ENCODE measurements at places on chromosomes 1 and 21.

- peak; percentile 10 for DNase-seq
Measured at GRCh38 chr1:91036894-91037829, 15.3 kb upstream of the ZNF644 start.

DNA sequence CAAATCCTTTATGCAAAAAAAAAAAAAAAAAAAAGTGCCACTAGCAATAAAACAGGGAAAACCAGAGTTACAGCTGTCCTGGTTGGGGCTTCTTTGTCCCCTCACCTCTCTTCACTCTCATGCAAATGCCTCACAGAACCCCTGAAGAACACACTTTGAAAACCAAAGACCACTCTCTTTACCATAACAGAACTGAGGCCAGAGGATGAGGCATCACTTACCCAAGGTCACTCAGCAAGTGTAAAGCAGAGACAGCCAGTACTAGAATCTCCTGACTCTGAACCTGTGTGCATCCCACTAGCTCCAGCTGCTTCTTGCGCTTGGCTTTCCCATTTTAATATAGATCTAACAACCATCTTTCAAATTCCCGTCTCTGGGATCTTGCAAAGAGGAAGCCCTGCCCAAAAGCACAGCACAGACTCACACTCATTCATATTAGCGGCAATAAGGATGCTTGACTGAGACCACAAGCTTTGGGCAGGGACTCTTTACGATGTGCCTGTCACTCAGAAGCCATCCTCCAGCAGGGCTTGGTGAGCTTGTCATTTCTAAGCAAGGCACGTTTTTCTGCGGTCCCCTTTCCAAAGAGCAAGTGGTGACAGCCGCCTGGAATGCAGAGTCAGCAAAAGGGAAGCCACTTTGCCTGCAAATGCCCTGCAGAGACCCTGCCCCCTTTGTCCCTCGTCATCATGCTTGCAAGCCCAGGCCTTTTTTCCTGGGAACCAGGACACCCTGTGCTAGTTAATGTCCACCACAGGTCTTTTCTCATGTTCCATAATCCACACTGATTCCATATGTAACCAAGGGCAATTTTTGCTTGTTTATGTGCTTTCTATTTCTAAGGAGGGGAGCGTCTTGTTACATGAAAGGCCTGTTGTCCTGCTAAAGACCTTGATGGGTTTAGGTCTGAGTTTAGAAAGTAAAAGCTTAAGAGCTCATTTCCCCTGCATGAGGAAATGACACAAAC is 76.5 kb upstream of the NFIA start:
- DNase-seq = no peak

GRCh38 chr21:34189506-34189905 is 116.1 kb downstream of the MRPS6 start:
- no peak for DNase-seq

DNA sequence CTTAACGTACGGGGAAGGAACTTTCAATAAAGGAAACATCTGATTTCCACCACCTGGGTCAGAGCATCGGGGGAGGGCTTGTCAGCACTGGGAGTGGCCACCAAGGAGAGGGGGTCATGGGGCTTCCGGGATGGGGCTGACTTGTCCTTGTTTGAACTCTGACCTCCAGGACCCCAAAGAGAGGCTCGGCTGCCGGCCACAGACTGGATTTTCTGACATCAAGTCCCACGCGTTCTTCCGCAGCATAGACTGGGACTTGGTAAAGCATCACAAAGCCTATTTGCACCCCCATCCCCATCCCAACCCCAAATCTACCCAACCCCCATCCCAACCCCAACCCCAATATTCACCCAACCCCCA is 19.5 kb downstream of the FAAP20 start:
- DNase-seq = no peak

DNA sequence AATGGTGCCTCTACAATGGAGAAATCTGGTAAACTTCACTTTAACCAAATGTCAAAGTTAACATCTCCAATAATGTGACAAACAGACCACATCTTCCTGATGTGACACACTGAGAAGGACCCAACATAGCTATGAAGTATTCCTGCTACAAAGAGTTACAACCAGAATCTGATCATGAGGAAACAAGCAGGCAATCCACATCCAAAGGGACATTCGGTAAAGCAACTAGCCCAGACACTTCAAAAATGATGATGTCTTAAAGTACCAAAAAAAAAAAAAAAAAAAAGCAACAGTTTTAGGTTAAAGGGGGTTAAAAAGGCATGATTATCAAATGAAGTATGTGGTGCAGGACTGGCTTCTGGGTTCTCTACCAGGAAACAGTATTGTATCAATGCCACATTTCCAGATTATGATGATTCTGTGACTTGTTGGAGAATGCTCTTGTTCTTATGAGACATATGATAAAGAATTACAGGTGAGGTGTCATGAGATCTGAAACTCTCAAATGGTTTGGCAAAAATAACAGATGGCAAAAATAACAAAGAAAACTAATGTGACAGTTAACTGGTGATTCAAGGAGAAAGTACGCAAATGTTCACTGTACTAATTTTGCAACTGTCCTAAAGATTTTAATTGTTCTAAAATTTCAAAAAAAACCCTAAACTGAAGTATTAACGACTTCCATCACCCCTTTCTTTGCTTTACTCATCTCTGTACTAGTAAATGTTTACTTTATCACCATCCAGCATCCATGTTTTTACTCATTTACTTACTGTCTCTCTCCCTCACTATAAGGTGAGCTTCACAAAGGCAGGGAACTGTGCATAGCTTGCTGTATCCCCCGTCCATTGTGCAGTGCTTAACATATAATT is 2.8 kb downstream of the CD58 start:
- DNase-seq = no peak

Measured in iris pigment epithelial cell (primary cell).